ENCODE measurements at places on chromosomes 3 and 15.

DNA sequence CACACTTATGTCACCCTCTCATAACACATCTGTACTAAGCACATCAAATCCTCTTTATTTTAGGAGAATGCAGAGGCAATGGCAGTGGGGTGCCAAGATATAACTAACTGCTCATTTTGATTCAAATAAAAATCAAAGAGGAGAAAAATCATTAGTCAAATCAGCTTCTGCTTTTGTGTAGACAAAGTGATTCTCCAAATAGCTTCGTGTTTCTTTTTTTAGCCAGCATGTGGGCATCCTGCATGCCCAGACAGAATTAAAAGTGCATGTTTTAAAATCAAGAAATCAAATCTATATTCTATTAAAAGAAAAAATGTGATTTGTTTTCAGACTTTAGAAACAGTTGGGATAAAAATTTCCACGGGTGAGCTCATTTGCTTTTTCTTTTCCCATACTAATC lies 761.3 kb upstream of the CFAP20DC start:
- no peak for DNase-seq

DNA sequence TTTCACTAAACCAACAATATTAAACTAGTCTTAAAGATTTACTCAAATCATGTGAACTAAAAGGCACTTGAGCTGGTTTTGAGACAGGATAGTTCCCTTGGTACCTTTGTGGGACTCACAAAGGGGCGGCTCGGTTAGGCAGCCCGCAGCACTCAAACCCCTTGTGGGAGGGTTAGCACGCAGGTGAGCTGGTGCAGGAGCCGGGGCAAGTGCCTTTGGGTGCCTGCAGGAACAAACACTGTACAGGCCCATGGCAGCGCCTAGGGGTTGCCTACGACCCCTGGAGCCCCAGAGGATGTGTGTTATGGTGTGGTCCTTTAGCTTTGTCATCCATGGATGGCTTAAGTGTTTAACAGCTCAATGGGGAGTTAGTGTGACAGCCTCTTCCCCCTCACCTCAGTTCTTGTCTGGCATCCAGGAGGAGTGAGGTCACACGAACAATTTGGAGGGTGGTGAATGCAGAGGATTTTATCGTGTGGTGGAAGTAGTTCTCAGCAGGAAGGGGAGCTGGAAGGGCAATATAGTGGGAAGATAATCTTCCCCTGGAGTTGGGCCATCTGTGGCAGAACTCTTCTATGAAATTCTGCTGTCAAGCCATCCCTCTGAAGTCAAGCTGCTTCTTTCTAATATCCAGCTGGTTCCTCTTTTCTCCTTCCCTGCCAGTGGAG lies 470.9 kb downstream of the RBMS3 start:
- no peak for DNase-seq

DNA sequence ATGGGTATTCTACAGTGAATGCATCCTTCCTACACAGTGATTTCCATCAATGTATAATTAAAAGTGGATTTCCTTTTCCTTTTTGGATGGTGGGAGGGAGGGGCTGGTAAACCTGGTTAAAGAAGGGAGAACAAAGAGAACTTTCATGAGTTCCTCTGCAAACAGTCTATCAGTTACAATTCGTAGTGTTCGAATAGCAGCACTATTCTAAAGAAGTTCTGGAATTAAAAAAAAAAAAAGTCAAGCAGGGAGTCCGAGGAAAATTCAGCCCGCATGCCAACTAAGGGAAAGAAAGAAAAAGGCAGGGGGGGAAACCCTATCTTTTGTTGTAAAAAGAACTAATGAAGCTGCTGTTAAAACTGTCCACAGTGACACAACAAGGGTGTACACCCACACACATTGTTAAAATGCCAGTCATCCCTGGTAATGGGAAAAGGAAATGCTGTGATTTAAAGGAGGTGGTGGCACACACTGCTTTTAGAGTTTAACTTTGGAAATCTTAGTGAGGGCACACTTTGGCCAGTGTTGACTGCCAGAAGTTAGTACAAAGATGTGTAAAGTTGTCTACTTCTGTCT lies 521.2 kb downstream of the ZIC1 start:
- no peak for DNase-seq

DNA sequence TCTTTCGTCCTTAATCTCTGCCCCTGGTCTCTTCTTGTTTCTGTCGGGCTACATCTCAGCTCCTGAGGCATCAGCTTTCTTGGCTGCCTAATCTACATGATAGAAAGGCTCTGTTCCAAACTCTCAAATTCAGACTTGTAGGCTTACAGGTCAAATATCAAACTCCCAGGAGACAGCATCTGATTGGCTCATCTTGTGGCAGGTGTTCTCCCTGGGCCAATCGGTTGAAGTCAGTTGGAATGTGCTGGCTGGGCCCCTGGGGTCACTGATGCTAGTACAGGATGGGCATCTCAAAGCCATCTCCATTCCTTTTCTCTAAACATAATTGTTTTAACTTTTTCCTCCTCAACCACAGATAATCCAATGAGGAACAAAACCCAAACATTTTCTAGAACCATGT lies 198.7 kb downstream of the CNTN3 start:
- no peak for DNase-seq

GRCh38 chr3:39150803-39151631 lies 2.4 kb downstream of the CSRNP1 start:
- DNase-seq, result peak; percentile 62

- DNase-seq, result no peak
These were observed 410 bp downstream of the PRR23E start for GRCh38 chr3:127193341-127193740.

DNA sequence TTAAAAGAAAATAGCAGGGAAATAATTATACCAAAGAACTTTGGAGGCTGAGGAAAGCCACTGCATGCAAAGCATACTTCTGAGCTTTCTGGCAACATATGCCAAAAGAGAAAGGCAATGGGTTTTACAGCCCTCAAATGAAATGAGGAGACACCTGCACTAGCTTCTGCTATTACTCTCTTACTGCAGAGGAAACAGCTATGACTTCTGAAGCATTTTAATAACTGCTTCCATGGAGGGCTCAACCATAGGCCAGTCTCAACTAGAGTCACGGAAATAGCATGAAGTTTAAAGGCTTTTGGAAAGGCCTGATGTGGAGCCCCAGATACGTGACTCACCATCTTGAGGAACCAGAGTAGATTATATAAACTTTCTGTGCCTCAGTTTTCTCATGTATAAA lies 114.8 kb downstream of the OXNAD1 start:
- no peak for DNase-seq

- DNase-seq, result no peak
These were observed 1076.1 kb downstream of the ROBO2 start for GRCh38 chr3:78115983-78116382.

- no peak for DNase-seq
These were observed 81.8 kb upstream of the COL6A5 start for GRCh38 chr3:130263708-130264107.

DNA sequence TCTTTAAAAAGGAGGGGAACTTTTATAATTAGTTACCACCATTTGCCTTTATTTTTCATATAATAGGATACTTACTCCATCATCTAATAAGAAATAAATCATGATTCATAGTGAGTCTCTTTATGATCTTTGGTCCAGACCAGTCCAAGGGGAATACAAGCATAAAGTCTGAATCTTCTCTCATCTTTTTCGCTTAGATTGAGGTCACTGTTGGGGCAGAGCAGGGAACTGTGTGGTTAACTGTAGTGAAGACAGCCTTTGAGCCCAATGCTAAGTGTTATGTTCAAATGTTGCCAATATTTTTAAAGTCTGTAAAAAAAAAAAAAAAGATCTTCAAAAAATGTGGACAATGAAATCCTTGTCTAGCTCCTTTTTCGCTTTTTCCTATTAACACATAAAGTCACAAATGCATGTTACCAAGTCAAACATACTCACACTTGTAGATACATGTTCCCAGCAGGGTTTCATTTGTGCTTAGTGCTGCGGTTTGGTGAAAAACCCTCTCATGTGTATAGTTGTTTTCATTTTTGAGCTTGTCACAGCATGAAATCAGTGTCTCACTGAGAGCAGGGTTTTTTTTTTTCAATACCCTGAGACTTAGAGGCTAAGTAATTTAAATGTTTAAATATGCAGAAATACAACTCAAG lies 72.1 kb downstream of the EPHA3 start:
- no peak for DNase-seq
